Mesenteric fat pad (tissue), 1 donor: ENCODE measurements at places on chromosomes 16 and 17. TPM values are rescaled to one million over a fixed set of nuclear protein-coding genes. Genes with fewer than 3 reads are reported as not detected.
A peak's percentile ranks its signal among the peaks of the same experiment; 100 is the strongest.

- peak; percentile 97 for DNase-seq
These were observed 2.0 kb downstream of the ZNF771 start for GRCh38 chr16:30409125-30410060.

Gene SMIM5
- 0.42 TPM for total RNA-seq

DNA sequence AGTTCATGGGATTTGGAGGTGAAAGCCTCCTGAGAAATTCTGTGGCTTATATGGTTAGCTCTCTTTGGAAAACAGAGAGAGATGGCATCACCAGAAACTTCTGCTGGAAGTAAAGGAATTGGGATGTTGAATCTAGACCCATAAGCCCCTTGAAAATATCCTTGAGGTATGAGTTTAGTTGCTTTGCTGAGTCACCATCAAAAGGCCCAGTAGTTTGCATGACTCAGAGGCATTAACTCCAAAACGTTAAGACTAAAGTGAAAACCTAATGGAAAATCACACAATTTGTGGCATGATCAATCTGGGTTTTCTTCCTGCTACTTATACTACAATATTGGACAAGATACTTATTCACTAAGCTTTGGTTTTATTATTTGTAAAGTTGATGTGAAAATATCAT, 349.2 kb upstream of the SALL1 start:
- DNase-seq: no peak

GRCh38 chr16:14334366-14335080, 263.4 kb downstream of the MRTFB start:
- DNase-seq: no peak

- no peak for DNase-seq
These were observed 262.8 kb upstream of the MAF start for GRCh38 chr16:79863128-79864031.

- no peak for DNase-seq
These were observed 115.0 kb downstream of the RAP1GAP2 start for GRCh38 chr17:2911035-2911754.

GRCh38 chr17:78725448-78726021, 56.5 kb downstream of the CYTH1 start:
- DNase-seq: no peak

DNA sequence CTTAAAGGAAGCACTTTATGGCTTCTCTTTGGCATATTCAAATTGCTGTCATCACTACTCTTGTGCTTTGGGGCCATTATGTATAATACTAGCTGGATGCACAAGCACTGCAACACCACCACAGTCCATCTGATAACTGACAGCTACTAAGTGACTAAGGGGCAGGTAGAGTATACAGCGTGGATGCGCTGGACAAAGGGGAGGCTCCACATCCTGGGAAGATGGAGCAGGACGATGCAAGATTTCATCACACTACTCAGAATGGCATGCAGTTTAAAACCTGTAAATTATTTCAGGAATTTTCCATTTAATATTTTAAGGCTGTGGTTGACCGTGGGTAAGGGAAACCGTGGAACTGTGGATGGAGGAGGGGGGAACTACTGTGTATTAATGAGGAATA, 25.0 kb downstream of the MPRIP start:
- DNase-seq: peak; percentile 5

GRCh38 chr16:75745242-75745641, 19.0 kb upstream of the CPHXL start:
- DNase-seq: no peak

Gene SRCAP
- total RNA-seq: 59.7 TPM

GRCh38 chr17:63151941-63152523, 186.0 kb downstream of the TANC2 start:
- no peak for DNase-seq

DNA sequence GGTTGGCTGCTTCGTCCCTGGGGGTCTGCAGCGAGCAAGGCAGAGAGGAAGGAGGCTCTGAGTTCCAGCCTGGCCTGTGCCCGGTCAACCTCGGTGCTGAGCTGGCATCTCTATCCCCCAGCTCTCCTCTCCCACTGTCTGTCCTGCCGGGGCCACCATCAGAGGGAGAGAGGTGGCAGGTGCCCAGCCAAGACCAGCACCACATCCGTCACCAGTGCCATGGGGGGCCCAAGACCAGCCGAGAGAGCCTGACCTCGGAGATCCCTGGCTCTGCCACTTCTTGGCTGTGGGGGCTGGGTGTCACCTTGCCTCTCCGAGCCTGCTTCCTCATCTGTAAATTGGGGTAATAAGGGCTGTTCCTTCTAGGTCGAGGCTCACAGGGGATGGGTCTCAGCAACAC, 560 bp upstream of the P2RX1 start:
- DNase-seq: no peak

DNA sequence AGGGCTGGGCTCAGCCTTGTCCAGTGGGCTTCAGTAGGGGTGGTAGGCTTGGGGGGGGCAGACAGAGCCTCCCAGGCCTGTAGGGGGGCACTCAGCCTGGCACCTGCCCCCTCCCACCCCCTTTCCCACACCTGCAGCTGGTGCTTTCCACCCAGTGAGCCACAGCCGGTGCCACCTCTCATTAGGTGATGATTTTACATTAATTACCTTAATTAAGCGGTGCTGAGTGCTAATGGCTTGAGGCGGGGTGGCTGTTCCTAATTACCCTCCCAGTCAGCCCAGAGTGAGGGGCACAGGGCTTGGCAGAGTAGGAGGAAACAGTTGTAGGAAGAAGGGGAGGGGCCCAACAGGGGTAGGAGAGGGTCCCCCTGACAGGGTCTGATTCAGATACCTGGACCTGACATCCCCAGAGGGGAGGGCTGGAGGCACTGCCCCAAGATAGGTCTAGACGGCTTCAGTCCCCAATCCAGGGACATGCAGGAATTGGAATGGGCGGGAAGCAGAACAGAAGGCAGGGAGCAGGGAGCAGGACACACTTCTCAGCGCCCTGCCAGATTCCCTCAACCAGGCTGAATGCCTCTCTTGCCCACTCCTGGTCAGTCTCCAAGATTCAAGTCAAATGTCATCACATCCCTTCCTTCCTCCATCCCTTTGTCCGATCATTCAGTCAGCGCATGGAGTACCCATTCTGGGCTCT, 26.5 kb upstream of the PHF12 start:
- no peak for DNase-seq

- peak; percentile 49 for DNase-seq
These were observed 3.8 kb downstream of the SLC46A1 start for GRCh38 chr17:28402224-28402630.

- DNase-seq: no peak
These were observed 80.1 kb downstream of the DNAH17 start for GRCh38 chr17:78497115-78497540.

DNA sequence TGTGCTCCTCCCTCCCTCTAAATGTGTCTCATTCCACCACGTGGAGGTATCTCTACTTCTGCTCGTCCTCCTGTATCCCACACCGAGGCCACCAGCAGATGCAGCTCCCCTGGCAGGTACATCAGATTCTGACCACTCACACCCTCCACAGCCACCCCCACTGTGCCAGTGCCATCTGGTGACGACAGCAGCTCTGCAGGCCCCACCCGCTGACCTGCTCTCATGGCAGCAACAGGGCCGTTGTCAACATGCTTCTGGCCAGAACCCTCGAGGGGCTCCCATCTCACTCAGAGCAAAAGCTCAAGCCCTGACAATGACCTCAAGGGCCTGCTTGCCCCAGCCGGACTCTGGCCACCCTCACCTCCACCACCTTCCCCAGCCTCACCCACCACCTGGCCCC, 93.4 kb downstream of the AMFR start:
- no peak for DNase-seq

DNA sequence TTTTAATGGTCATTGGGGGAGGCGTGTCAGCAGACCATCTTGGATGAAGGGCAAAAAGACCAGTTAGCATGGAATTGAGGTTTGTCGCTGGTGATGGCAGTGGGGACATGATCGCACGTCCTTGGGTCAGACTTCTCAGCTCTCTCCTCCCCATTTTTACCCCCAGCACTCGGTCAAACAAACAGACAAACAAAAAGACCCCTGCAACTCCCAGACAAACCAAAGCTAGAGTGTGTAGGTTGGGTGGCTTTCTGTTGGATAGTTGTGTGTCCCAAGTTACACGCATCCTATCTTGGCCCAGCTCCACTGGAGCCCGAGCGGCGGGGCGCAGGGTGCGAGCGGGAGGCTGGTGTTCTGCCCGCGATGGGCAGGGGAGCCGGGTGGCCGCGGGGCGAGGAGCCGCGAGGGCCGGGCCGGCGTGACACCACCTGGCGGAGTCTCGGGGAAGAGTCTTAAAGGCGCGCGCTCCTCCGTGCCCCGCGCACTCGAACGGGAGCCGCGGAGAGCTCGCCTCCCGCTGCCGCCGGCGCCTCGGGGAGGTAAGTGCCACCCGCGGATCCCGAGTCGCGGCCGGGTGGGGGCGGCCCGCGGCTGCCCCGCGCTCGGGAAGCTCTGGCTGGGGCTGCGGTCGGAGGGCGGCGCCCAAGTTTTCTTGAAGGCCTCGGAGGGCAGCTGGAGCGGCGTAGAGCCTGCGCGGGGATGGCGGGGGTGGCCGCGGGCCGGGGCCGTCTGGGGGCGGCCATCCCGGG, 18.5 kb upstream of the NTN1 start:
- DNase-seq: no peak

- DNase-seq: no peak
These were observed 107.8 kb upstream of the WSCD1 start for GRCh38 chr17:5962371-5962770.

- no peak for DNase-seq
These were observed 8.5 kb downstream of the CCL18 start for GRCh38 chr17:36072431-36073121.

DNA sequence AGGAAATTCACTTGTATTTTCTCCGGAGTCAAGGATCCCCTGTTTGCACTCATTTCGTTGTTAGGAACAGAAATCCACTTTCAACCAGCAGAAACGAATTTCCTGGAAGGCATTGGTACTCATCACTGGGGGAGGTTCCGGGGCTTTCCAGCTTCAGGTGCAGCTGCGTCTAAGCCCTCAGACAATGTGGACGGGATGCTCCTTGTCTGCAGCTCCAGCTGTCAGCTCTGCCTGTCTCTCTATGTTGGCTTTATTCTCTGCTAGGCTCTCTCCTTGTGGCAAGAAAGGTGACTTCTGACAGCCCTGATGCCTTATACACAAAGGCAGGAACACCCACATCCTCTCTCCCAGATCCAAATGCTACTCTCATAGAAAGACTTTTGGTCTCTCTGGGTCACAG, 183.9 kb upstream of the HSBP1 start:
- no peak for DNase-seq

Gene GCGR
- total RNA-seq: 0.26 TPM

GRCh38 chr16:66476328-66477027, 49.4 kb downstream of the BEAN1 start:
- DNase-seq: peak; percentile 60

- DNase-seq: no peak
These were observed 38.4 kb downstream of the RANBP10 start for GRCh38 chr16:67767953-67768352.

Gene TMEM100
- total RNA-seq: 36.8 TPM

Gene SOX15
- total RNA-seq: not detected
